AG08395 (cell line): ENCODE measurements at places on chromosomes 6 and 20.

- DNase-seq, result no peak
Observed at GRCh38 chr6:6595952-6596351, 7.4 kb downstream of the LY86 start.

- no peak for DNase-seq
Observed at GRCh38 chr6:84768442-84769174, 4.2 kb upstream of the TBX18 start.

DNA sequence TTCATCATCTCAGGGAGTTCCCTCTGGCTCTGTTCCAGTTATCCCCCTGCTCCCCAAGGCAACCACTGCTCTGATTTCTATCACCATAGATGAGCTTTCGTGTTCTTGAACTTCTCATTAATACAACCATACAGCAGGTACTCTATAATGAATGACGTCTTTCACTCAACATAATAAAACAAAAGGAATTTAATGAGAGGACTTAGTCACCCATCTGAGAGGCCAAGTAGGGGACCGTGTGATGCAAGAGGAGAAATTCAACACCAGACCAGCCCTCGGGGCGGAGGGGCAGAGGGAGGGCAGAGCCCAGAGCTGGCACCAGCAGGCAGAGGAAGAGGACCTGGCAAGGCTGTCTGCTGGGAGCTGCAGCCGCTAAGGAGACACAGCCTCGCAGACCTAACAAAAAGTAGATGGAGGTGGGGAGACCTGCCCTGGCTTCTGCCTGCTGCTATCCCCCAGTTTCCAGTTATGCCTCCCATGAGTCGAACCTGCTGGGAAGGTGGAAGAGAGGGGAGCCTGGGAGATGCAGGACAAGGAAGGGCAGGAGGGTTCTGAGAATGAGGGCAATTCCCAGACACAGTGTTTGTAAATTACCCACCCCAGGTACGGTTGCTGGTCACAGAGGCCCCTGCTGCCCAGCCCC, 13.8 kb downstream of the CCN5 start:
- peak; percentile 90 for DNase-seq

GRCh38 chr6:33732817-33733708, 13.6 kb downstream of the IP6K3 start:
- no peak for DNase-seq

GRCh38 chr6:107488174-107488874, 1.6 kb upstream of the SOBP start:
- DNase-seq, result no peak

GRCh38 chr6:11206576-11206975, 25.9 kb downstream of the NEDD9 start:
- no peak for DNase-seq
